DMS 273 treated with DMSO at 0.1 percent for 48 hours (cell line): ENCODE measurements at places on chromosomes 4 and X.

DNA sequence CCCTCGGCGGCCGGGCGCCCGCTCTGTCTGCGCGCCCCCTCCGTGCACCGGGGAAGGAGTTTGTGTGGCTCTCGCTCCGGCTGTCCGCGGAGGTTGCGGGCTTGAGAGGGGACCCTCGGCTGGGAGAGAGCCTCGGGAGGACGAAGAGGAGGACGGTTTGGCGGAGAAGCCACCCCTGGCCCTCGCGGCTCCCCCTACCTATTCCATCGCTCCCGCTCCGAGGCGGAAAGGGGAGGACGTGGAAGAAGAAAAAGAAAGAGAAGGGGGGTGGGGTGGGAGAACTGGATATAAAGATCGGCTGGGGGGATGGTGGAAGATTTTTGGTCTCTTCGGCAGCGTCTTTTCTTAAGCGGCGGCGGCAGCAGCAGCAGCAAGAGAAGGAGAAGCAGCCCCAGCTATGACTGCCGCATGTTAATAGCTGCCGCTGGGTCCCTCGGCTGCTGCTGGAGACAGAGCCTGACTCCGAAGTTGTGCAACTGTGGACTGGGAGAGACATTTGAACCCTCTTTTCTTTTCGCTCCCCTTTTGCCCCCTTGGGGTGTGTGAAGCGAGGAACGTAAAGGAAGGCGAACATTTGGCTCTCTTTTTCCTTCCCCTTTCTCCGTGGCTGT lies 895 bp downstream of the ADGRL3 start:
- DNase-seq: peak; percentile 13

DNA sequence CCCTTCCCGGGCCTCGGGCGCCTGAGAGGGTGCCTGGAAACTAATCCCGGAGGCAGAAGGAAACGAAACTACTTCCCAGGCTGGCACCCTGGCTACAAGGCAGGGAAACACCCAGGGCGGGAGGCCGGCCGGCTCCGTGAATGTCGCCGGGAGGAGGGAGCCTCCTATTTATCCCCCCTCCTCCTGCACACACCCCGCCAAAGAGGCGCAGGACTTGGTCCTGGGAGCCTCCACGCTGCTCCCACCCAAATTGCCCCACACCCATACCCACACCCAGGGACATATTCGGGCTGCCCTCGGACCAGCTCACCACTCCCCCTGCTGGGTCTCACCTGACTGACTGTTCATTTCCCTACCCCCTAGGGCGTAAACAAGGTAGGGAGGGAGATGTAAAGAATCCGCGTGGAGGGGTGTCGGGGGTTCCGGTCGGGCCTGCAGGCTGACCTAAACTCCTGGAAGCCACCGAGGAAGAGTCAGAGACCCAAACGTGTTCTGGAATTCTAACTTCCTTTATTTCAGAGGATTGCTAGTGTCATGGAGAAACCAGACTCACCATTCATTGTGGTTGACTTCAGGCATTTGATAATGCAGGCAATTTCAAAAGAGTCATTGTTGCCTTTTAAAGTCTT lies at the start of gene BTC:
TSS of gene BTC (minus strand) at position 142 of the 629 bp plus-strand sequence. CDS start 198 bp downstream, outside the sequence.
- peak; percentile 34 for DNase-seq

DNA sequence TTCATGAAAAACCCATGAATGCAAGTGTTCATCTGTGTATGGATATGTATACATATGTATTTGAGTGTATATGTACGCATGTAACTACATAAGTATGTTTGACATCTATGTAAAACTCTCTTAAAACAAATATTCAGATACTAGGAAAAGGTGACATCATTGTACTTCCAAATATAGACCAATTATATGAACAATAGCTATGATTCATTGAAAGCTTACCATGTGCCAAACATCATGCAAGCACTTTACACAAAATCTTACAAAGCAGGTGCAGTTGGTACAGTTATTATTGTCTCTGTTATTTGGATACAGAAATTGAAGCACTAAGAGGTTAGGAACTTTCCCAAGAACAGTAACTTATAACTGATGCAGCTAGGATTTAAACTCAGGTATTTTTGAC lies 21.4 kb downstream of the MAGEB17 start:
- no peak for DNase-seq

- DNase-seq: no peak
Measured at GRCh38 chrX:118975831-118976598, 1.6 kb downstream of the LONRF3 start.

GRCh38 chr4:28443371-28443770 lies 1582.7 kb downstream of the STIM2 start:
- DNase-seq: no peak

- DNase-seq: no peak
Measured at GRCh38 chrX:40099055-40099958, 1.5 kb upstream of the BCOR start.

GRCh38 chr4:38500433-38500832 lies 163.6 kb upstream of the KLF3 start:
- DNase-seq: no peak

DNA sequence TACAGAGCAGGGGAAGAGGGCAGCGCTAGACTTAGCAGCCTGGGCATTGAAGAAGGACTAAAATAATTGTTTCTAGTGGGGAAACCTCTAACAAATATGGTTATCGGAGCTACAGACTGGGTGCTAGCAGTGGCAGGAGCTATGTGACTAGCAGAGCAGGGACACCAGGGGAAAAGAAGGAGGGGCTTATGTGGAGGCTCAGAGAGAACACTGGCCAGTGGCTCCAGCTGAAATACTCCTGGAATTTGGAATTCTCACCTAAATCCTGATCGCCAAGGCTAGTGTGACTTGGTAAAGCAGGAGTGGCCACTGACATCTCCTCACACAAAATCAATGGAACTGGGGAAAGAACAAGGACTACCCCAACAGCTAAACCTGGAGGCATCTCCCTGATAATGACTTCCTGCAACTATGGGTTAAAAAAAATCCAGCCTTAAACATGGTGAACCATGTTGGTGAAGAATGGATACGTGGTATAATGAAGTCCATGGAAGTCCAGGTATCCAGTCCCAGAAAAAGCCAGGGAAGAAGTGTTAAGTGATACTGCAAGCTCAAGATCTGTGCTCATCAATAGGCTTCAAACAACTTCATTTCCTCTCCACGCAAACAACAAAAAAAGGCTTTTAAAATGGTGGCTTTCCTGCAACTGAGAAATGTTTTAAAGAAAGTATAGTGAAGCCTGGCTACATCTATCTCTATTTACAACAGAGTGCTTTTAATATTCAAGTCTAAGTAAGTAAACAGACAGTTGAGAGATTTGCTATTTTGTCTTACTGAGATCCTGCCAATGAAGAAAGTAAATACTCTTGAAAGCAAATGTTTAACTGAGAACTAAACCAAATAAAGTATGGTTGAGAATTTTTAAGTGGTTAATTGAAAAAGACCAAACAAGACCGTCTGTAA lies 1.8 kb downstream of the TAPT1 start:
- DNase-seq: no peak

- no peak for DNase-seq
Measured at GRCh38 chr4:6740347-6740746, 24.4 kb downstream of the BLOC1S4 start.

DNA sequence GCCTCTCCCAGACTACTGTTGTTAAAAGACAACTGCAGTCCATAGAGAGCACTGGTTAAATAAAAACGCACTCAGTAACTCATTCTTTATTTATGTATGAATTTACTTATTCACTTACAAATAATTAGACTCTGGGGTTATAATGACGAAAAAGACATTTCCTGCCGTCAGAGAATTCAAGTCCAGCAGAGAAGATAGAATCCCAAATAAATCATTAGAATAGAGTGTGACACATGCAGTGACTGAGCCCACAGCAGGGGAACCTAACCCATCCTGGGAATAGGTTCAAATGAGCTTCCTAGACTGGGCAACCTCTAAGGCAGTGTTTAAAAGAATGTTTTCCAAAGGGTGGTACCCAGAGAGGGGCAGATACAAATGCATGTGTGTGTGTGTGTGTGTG lies 53.9 kb downstream of the FGFBP1 start:
- no peak for DNase-seq

- no peak for DNase-seq
Measured at GRCh38 chr4:3489451-3489962, 26.4 kb downstream of the DOK7 start.

DNA sequence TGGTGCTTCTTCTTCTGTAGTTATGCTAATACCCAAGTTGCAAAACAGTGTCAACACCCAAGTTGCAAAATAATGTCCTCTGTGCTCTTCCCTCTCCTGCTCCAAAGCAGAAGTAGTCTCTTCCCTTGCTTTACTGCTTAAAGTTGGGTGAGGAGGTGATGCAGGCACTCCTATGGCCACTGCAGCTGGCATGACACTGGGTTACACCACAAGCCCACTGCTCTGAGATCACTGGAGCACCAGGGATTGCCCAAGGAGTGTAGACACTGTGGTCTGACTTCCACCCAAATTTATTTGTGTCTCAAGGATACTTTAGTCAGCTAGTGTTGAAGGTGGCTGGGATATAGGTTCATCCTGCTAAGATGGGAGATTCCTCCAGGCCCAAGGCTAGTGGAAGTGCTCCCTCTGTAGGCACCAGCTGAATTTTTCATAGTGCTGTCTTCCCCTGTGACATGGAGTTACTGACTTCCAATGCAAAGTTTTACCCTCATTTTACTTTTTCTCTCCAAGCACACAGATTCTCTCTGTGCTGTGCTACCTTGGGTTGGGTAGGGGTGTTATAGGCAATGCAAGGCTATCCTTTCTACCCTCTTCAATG lies 196.2 kb upstream of the TENT5D start:
- DNase-seq: no peak

GRCh38 chr4:74613266-74613665 lies 168.3 kb downstream of the AREG start:
- DNase-seq: no peak

DNA sequence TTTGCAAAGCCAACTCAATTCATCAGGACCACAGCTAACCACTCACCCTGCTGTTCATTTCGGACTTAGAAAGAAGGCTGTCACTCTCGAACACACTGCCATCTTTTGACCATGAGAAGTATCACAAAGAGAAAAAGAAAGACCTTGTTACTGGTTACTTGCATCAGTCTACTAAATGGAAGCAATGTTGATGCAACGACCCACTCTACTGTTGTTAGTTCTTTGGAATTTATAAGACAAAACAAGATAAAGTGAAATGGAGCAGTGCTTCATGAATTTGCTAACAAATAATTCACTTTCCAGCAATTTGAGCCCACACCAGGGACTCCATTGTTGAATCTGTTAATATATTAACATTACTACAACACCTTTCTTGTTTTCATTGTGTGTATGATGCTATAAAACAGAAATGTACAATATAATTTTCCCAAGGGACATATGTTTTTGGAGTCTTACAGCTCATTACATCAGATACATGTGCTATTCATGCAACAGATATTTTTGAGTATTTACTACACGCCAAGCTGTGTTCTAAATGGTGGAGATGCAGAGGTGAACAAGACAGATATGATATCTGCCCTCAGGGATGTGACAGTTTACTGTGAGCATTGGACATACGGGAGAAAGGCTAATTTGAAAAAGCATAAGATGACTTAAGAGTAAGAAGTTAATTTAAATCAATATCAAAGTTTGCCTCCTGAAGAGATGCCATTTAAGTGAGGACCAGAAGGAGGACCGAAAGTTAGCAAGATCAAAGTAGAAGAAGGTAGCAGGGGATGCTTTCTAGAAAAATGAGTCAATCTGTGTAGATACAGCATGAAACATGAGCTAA lies 87.2 kb downstream of the AREG start:
- no peak for DNase-seq

GRCh38 chr4:107900067-107900466 lies 31.3 kb upstream of the CYP2U1 start:
- no peak for DNase-seq
